NAMALWA (cell line): ENCODE measurements at places on chromosomes 2 and 18.

DNA sequence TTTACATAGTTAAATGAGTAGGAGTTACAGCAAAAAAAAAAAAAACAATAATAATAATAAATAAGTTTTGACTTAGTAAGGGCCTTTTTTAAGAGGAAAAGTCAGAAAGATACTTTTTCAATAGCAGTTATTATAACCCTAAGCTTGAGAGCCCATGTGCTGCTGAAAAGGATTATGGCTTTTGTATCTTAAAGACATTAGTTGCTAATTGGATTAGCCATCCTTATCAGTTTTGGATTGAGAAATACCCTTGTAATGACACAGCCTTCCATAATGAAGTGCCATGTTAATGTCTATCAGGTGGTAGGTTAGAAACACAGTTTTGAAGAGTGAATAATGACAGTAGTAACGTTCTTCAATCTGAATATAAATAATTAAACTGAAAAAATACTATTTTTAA is 554.0 kb downstream of the RIT2 start:
- DNase-seq, result no peak

DNA sequence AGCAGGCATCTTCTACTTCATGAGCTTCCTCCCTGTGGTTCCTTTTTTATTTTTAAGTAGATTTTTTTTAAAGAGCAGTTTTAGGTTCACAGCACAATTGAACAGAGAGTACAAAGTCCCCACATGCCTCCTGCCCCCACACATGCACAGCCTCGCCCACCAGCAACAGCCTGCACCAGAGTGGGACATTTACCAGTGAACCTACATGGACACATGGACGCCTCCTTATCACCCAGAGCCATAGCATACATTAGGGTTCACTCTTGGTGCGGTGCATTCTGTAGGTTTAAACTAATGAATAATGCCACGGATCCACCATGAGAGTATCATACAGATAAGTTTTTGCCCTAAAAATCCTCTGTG is 40.9 kb downstream of the HS1BP3 start:
- no peak for DNase-seq

- no peak for DNase-seq
Observed at GRCh38 chr2:239832490-239833268, 192.5 kb downstream of the NDUFA10 start.

- no peak for DNase-seq
Observed at GRCh38 chr2:109185821-109186570, 57.0 kb downstream of the SH3RF3 start.

DNA sequence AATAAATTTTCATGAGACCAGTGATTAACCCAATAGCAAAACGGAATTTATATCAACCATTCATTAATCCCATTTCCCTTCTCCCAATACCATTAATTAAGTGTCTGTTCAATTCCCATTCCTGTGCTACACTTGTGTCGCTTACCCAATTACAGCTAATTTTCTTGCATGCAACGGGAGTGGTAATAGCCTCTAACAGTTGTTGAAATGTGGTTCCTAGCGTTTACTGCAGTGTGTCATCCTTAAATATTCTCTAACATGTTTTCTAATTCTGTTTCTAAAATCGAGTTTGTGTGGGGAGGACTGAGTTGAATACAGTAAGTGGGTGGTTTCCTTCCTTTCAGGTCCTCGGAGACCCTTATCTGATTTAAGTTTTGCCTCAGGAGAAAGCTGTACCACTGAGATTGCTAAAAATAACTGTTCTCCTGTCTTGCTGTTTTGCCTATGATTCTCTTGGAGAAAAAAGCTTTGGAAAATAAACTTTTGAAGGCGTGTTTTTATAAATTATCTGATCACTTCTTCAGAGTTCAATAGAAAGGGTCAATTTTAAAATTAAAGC is 59.3 kb upstream of the LRRTM1 start:
- no peak for DNase-seq

GRCh38 chr18:21277578-21277977 is 35.5 kb downstream of the GREB1L start:
- DNase-seq, result no peak

- no peak for DNase-seq
Observed at GRCh38 chr2:120887320-120887697, 151.6 kb downstream of the GLI2 start.

DNA sequence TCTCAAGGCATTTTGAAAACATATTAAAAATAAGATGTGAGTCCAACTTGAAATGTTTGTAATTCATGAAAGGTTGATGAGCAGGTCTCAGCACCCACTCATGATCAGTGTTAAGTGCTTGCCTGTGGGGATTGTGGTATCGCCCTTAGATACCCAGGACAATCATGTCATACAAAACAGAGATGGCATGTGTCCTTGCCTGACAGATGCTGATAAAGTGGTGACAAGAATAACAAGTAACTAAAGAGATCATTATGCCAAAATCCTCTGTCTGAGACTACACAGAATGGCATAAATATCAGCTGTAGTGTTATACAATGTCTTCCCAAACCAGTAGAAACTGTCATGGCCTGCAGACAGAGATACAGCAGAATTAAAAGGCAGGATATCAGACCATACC is 930.3 kb downstream of the SUCLG1 start:
- no peak for DNase-seq

- peak; percentile 36 for DNase-seq
Observed at GRCh38 chr2:74951211-74951754, 7.2 kb upstream of the POLE4 start.

- no peak for DNase-seq
Observed at GRCh38 chr2:6574121-6574520, 291.6 kb downstream of the CMPK2 start.

DNA sequence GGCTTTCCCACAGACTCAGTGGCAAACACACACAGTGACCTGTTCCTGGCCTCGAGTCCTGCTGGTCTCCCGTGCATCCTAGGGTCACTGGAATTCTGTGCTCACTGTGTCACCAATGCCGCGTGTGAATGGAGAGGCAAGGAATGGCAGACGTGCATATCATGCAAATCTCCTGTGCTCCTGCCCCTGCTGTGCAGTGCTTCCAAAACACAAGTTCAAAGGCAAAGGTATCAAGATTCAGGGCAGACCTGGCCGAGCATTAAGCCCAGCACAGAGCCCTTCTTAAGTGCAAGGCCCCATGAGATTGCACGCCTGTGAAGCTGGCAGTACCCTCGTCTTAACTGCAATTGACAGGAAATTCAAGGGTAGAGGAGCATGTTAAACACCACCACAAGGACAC is 129.1 kb downstream of the NDUFA10 start:
- DNase-seq, result no peak

DNA sequence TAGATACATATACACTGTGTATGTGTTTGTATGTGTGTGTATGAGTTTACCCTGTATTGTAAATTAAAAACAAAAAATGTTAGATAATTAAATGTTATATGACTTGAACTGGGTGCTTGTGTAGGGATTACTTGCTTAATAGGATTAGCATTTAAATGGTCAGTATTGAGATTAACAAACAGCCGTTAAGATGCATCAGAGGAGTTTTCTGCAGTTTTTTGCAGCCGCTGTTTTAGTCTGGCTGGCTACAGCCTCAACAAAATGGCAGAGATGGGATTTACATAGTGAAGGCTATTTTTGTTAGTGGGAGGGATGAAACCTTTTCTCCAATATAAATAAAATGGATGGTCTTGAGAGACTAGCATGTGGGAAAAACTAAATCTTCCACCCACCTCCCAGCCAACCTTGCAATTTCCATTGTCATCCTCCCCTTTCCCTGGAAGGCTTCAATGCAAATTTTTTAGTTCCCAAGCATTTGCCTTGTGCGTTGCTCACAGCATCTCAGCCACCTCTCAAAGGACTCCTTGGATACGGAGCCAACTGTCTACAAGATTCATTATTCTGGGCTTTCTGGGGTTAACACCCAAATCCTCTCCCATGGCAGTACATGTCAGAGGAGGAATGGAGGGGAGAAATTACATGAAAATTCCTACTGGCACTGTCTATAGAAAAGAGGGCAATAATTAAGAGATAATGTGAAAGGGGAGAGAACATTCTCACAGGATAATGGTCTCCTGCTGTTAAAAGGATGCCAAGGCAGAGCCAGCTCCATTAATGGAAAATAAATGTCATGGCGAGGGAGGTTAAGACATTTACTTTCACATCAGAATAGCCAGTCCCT is 351.9 kb downstream of the CDH2 start:
- no peak for DNase-seq

DNA sequence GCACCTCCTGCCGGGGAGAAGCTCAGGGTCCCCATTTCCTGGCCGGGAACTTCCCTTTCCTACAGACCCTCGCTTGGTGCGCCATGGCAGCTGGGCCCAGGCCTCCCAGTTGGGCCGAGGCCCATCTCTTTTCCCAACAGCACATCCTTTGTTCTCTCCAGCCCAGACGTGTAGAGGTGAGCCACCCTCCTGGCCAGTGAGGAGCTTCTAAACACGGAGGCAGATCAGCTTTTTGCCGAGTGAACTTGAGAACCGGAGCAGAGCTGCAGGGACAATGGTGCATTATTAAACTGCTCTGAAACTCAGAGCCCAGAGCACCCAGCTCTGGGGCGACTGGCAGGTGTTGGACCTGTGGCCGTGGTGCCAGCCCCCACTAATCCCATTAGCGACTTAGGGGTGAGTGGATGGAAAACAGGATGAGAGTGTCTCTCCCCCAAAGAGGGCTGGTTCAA is 25.4 kb downstream of the SH3BP4 start:
- no peak for DNase-seq

- DNase-seq, result no peak
Observed at GRCh38 chr2:17648581-17648980, 105.0 kb downstream of the SMC6 start.

GRCh38 chr2:236254001-236254400 is 10.2 kb downstream of the ASB18 start:
- DNase-seq, result peak; percentile 50
